CD4-positive, alpha-beta T cell treated with Interleukin-6 at 100 ng/mL for 8 hours (primary cell): ENCODE measurements at places on chromosomes 1 and 21.
A peak's percentile ranks its signal among the peaks of the same experiment; 100 is the strongest.

GRCh38 chr1:2914702-2915101, 106.6 kb upstream of the ACTRT2 start:
- no peak for DNase-seq

DNA sequence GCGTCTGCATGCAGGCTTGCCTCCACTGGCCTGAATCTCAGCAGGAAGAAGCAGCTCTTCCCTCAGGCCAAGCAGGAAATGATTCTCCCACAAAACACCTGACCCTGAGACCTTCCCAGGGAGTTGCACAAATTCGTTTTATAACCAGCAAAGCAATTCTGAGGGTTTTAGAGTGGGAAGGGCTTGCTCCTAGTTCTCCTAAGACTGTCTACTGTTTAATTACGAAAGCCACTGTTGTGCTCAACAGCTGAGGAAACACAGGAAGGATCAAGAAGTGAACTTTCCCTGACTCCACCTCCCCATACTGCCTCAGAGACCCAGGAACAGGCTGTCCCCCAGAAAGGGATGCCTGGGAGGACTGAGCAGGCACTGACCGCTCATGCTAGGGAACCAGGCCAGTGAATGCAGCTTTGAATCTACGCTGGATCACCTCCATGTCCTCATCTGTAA, 37.0 kb upstream of the PUM1 start:
- DNase-seq = no peak

DNA sequence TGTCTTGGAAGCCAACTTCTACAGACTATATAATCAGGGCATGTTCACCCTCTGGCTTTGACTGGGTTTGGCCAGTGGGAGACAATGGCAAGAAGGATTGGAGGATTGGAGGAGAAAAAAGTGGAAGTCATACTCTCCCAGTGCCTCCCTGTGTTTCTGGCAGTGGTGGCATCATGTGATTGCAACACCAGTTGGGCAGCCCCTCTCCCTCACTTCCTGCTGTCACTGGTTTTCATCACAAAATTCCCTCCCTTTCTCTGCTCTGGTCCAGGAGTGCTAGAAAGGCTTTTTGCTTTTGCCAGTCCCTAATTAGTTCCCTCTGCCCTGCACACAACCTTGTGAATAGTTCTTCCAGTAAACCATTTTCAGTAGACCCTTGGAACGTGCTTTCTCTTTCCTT, 3.7 kb upstream of the QSOX1 start:
- DNase-seq = no peak

DNA sequence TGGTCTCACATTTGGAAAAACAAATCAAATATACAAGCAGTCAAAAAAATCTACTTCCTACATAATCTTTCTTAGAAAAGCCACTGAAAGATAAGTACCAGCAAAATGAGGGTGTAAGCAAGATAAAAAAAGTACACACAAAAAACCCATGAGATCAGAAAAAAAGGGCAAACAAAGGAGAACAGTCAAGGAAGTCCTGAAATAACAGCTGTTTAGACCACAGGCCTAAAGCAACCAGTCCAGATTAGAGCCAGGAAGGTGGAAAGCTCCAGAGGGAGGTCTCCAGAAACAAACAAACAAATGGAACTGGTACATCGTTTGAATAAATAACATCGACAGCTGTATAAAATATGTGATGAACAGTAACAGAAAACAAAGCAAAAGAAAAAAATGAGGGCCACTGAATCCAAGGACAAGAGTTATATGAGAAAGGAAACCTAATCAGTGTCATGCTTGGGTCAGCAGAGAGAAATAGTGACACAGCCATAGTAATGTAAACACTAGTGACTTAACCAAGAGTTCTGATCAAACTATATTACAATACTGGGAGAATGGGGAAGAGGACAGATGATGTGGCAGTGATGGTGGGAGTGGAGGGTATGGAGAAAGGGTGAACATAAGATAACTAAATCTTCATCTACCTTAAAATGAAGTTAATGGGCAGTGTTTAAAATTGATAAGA, 67.5 kb downstream of the NVL start:
- no peak for DNase-seq

DNA sequence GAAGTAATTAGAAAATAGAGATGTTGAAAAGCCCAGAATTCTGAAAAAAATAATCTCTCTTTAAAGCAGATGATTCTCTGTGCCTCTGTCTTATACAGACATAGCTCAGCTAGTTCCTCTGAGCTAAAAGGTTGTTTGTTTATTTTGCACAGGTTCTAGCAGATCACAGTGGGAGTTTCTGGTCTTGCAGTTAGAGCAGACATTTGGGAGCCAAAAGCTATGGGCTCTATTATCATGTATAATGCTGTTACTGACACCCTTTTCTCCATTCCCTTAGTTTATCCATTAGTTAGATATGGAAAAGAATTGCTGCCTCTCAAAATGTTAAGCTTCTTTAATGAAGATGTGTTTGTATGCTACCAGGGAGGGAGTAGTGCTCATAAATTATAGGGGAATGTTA, 20.5 kb upstream of the CD55 start:
- no peak for DNase-seq

DNA sequence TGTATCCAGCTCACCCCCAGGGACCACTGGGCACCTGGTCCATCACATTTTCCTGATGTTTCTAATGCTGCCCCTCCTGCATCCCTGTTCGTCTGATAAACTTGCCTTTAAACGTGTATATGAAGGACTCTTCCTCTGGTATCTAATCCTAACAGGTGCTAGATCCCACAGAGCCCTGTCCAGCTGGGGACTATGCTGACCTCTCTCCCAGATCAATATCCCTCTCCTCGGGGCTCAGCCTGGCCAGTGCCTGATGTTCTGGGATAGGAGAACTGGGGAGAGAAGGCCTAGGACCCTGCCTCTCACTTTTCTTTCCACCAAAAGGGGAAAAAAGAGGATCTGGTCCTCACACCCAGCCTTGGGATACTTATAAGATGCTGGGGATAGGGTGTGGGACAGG, 1.4 kb upstream of the SLC5A9 start:
- DNase-seq = no peak

GRCh38 chr1:192002063-192002462, 156.2 kb upstream of the RGS18 start:
- no peak for DNase-seq

- peak; percentile 54 for DNase-seq
These were observed 3.9 kb upstream of the IFI44 start for GRCh38 chr1:78645723-78646122.

DNA sequence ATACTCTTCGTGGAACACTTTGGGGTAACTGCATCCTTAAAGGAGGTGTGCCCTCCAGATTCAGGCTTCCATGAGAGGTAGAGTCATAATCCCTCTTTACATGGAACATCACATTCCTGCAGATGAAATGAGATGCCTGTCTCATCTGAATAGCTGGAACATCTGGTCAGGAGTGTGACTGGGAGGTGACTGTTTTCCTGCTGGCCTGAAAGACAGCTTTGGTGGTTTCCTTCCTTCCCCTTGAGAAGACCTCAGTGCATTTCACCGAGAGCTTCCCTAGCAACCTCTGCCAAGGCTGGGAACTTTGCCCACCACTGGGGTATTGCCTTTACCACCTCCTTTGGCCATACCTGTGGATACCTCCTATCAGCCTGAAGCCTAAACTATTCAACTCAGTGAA, 46.7 kb upstream of the GUCA2A start:
- no peak for DNase-seq

GRCh38 chr1:9845914-9846313, 22.1 kb upstream of the CLSTN1 start:
- DNase-seq = no peak

DNA sequence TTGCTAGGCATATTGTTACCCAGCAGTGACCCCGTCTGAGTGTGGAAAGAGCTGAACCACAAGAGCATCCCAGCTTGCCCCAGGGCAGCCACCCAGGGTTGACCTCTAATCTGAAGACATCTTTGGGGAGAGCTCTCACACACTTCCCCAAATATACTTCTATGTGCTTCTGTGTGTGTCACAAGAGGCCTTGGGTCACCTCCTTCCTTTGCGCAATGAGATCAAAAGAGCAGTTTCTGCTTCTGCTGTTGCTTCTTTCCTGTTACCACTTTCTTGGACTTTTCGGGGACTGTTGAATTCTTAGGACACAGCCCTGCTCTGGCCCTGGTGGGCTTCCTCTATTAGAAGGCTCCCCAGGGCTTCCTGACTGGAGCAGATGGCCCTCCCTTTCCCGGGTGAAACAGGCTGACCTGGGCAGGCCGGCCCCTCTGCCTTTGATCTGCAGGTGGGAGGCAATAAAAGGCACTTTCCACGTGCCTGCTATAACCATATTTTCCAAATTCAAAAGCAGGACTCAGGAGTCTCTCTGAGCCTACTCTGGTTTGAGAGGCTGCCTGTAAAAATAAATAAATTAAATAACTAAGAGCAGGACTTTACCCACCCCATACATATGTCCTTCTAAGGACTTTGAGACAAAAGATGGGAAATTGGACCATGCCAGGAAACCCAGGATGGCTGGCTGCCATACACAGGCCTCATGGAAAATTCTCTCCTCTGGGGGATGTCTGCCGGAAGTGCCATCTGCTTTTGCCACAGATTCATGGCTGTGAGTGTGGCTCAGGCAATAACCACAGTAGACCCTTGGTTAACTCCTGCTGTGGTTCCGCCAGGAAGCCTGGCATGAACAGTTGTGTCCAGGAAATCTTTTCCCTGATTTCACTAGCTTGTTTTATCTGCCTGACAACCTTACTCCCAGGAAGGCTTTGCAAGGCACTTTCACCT, 28.3 kb upstream of the RCSD1 start:
- DNase-seq = peak; percentile 31

GRCh38 chr1:245512181-245512888, 357.6 kb downstream of the KIF26B start:
- no peak for DNase-seq

GRCh38 chr21:36835383-36835795, 131.1 kb downstream of the HLCS start:
- no peak for DNase-seq

DNA sequence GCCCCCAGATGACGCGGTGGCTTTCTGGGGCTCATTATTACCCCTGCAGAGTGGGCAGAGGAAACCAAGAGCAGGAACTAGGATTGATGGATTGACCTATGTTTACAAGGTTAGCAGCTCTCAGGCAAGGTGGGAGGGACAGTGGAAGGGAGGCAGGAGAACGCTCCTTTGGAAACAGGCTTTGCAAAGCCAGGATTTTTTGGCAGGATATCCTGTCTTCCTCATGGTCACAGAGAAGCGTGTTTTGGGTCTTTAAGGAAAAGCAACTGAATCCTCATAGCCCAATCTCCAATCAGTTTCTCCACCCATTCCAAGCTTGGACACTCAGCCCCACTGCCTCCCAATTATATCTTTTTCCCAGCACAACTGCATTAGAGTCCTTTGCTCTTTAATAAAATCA, 105.6 kb upstream of the SOD1 start:
- DNase-seq = no peak

- peak; percentile 27 for DNase-seq
These were observed 38.2 kb upstream of the WASF2 start for GRCh38 chr1:27527890-27528817.

GRCh38 chr1:6367381-6368012, 26.1 kb downstream of the ACOT7 start:
- DNase-seq = no peak

- no peak for DNase-seq
These were observed 461.7 kb downstream of the PTPRU start for GRCh38 chr1:29698033-29698432.

DNA sequence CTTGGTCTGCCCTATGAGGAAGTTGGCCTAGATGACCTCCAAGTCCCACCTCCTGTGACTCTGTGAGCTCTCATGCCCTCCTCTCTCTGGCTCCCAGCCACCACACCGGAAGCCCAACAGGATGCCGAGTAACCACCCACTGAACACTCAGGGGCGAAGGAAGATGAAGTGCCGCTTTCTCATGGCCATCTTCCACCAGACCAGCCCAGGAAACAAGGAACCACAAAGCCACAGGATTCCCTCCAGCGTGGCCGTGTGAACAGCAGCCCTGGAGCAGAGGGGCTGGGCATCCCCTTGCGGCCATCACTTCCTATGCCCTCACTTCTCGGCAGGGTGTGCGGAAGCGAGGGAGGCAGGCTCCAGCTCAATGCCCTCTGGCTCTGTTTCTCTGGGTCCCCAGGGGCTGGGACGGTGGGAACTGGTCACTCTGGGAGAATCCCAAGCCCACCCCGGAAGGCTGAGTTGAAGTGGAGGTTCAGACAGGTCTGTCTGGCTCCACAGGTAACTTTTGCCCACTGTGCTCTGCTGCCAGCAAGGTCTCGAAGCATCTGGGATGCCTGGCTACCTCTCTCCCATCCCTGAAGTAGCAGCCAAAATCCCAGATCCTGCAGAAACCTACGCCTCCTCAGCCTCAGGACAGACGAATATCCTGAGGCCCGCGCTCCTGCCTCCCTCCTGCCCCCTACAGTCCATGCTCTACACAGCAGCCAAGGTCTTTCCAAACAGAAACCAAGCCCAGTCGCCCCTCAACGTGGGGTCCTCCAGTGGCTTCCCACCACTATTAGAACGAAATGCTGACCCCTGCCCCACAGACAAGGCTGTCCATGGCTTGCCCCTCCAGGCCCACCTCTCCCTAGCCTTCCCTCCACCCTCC, 44.2 kb upstream of the ECE1 start:
- peak; percentile 85 for DNase-seq

DNA sequence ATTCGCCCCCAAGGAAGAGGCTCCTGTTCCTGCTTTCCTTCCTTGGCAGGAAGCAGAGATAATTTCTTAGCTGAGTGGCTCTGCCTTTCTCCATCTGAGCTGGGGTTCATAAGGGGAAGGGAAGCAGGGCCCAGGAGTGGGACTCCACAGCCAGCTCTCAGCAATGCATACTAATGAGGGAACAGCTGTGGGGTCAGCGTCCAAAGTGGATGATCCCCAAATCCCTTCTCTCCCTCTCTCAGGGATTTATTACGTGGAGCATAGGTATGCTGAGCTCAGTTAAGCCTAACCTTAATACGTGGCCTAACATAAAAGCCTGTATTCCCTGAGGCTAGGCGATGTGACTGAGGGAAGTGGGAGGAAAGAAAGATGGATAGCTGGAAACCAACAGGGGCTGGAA, 87.3 kb upstream of the CTTNBP2NL start:
- DNase-seq = no peak

- DNase-seq = no peak
These were observed 29.1 kb upstream of the PARP1 start for GRCh38 chr1:226436855-226437491.

- DNase-seq = no peak
These were observed 15.9 kb downstream of the RCAN1 start for GRCh38 chr21:34598931-34599400.

DNA sequence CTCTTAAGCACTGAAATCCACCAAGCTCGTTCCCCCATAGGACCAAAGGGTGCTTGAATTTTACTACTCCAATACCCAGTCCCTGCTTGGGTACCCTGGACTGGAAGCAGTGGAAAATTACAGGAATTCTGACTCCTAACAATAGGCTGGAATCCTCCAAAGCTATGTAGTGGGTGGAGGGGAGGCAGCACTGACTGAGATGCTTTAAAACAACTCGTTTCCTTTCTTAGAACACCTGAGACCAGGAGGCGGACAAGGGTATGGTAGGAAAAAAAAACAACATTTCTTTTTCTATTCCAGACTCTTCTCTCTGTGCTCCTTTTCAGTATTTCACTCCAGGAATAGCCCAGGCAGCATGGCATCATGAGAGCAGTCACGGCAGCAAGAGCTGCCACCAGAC, 2.3 kb downstream of the PEF1 start:
- DNase-seq = no peak

- DNase-seq = no peak
These were observed 80.6 kb upstream of the RAVER2 start for GRCh38 chr1:64664299-64664698.

GRCh38 chr1:224433041-224433691, 1.4 kb downstream of the WDR26 start:
- DNase-seq = peak; percentile 14
